ENCODE measurements at places on chromosomes 7 and 10.

DNA sequence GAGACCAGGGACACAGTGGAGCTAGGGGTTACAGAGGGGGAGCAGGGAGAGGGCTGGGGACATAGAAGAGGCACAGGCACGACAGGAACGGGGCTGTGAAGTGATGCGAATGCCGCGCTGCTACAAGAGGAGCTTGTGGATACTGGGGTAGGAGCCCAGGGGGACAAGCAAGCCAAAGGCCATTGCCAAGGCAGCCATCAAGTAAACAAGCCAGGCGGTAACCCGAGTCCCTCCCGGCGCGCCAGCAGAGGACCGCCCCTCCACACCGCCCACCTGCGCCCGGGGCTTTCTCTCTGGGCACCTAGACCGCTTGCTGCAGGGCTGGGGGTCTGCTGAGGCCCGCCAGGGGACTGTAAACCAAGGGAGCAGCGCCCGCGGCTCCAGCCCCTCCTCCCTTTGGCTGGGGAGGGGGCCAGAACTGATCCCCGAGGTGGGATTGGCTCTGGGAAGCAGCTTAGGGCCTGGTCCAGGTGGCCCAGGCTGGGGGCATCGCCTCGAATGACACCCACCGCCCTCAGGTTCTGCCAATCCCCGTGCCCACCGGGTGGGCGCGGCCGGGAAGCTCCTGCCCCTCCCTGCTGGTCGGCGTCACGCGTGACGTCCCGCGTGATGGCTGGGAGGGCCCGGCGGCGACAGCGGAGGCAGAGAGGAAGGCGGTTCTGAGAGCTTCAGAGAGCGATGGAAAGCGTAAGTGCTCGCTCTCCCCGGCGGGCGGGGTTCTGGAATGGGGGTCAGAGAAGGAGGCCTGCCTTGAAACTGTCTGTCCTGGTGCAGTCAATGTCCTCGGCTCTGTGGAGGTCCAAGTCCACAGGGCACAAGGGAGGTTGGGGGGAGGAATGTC, 982 bp downstream of the SFXN3 start:
- no peak for DNase-seq

DNA sequence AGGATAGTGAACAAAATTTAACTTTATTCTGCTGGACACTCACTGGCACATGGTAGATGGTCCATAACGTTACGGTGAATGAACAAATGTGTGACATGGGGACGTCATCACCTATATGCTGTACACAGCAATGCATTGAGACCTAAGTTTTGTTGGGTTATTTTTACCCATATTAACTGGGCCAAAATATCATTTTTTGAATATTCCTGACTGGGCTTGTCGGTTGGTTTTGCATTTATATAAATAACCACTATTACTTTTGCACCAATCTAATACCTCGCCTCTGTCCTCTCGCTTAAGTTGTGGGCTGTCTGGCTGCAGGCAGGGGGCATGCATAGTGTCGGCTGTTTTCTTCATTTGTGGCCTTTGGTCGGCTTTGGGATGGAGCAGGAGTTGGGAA, 161.7 kb downstream of the USP6NL start:
- no peak for DNase-seq

DNA sequence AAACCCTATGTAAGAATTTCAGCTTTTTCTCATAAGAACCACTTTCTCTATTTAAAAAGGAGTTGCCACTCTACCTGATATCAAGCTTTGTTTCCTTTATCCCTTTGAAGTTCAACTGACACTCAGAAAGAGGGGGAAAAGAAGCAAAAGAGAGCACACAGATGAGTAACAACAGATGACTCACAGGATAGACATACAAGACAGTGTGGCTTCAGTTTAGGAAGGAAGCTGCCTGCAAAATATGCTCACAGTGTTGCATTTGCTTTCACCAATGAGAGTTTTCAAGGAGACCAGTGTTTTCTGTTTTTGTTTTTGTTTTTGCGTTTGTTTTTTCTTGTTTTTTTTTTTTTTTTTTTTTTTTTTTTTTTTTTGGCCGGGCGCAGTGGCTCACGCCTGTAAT, 1181.6 kb downstream of the DNAJB9 start:
- DNase-seq: no peak

DNA sequence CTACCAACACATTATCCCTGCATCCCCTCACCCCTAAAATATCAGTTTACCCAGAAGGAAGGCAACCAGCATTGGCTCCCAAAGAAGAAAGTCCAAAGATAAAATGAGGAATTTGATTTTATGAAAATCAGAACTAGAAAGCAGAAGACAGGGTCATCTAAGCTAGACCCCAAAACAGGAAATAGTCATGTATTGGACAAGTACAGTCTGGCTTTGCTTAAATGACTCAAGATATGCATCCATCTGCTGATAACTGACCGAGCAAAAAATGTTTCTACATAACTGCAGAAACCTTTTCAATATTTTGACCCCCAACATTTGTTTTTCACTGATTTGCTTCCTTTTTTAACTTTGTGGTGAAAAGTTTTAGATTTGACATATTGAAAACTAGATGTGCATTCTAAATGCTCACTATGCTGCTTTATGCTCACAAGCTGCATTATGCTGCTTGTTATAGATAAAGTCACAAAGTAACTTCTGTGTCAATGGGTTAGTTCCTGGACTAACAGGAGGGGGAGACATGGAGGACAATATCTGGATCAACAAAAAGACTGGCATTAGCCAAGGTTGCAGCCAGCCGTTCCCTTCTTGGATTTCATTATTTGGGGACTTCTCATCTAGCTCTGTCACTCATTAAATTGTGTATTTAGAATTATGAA, 227.0 kb downstream of the INHBA start:
- no peak for DNase-seq

DNA sequence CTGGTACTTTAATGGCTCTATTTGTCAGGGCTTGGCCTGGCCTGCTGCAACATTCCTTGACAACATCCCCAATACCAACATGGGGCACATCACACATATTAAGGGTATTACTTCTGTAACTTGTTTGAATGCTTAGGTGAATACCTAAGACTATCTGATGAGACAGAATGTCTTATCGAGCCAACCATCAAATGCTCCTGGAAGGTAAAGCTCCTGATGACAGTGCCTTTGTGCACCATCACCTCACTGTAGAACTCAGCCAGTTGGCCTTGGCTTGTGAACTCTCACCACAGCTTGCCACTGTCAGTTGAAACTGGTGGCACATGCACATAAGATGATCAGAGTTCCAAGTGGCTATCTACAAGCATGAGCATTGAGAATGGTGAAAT, 3.7 kb upstream of the MYO1G start:
- no peak for DNase-seq

DNA sequence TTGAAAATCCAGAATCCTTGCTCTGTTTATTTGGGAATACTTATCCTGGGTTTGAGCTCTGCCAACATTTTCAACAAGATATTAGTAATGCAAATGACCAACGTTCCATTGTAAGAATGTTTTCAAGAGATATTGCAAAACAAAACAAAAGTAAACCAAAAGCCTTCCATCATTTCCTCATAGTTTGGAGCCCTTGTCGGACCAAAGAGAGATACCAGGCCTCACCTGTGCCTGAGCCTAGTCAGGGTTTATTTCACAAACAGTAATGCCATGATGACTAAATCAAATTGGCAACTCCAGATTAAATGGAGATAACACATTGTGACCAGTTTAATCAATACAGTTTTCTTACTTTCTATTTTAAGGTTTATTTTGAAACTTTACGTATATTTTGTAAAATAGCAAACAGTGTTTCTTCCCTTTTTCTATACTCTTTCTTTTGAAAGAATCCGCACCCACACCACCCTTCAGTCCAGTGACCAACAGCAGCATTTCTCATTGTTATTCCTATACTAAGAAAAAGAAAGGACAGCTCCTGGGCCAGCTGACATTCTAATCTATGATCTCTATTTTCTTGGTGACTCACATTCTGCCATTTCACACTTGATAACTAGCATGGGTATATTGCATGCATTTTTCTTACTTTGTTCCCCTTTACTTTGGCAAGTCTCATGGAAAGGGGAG, 168.5 kb upstream of the MEOX2 start:
- no peak for DNase-seq

DNA sequence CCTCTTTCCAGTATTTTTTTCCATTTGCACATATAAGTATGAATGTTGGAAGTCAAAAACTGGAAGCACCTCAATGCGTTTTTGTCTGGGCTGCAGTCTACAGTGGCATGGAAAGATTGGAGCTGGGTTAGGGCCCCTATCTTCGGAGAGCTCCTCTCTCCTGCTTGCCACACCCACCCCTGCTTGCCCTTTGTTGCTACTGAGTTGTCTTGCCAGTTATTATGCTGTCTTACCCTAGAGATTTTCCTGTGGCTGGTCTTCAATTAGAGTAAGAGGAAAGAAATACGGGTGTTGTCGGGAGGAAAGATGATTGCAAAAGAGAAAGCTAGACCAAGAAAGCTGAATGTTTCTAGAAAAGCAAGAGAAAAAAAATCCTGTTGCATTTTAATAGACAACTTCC, 228.9 kb upstream of the CELF2 start:
- no peak for DNase-seq

GRCh38 chr10:77291596-77292505, 345.8 kb downstream of the KCNMA1 start:
- no peak for DNase-seq

- DNase-seq: no peak
Measured at GRCh38 chr7:83739527-83739926, 90.6 kb upstream of the SEMA3E start.

DNA sequence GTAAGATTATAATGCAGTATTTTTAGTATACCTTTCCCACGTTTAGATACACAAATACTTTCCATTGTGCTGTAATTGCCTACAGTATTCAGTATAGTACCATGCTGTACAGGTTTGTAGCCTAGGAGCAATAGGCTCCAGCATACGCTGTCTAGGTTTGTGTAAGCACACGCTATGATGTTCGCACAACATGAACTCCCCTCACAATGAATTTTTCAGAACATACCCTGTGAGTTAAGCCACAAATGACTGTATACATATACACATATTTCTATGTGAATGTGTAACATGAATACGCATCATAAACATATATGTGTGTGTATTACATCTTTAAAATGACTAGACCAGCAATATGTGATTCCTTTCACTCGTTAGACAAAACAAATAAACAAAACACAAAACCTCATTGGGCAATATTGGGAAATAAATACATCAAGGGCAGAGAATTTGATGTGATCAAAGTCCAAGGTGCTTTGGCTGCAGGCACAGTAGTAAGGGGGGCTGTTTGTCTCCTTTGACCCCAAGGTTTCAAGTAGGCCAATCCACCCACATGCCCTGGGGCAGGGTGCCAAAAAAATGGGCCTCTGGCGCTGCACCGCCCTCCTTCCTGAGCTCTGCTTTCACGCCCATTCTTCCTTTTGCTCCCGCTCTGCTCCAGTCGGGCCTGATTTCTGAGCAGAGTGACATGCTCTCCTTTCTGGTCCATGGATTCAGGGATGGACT, 33.9 kb downstream of the CHN2 start:
- DNase-seq: no peak

DNA sequence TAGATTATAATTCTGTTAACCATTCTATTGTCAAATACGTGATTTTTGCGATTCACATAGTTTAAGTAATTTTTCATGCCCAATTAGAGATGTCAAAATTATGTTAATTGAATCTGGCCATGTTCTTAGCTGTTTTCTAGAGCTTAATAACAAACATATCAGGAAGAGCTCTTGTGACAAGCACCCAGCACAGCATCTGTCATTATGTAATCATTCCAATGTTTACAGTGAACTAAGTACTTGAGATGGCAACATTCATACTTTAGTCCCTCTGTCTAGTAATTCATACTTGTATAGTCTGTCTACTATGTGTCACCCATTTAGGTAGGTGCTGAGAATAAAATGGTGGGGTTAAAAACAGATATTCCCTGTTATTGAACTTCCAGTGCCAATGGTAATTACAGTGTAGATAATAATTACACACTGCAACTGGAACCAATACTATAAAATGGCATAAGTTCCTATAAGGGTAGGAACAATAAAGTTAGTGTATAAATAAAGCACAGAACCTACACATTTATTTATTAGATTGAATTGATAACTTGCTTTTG, 55.2 kb downstream of the ZEB1 start:
- no peak for DNase-seq

- DNase-seq: no peak
Measured at GRCh38 chr10:75926763-75927162, 495.3 kb downstream of the LRMDA start.

- DNase-seq: no peak
Measured at GRCh38 chr7:115708013-115708341, 322.6 kb downstream of the TFEC start.

GRCh38 chr10:12181065-12181775, 14.5 kb downstream of the NUDT5 start:
- no peak for DNase-seq

- no peak for DNase-seq
Measured at GRCh38 chr7:26157520-26158105, 5.6 kb downstream of the NFE2L3 start.

- no peak for DNase-seq
Measured at GRCh38 chr7:121109145-121109544, 120.6 kb downstream of the CPED1 start.

GRCh38 chr7:42494199-42494710, 257.2 kb upstream of the GLI3 start:
- no peak for DNase-seq

- DNase-seq: no peak
Measured at GRCh38 chr10:100996678-100997359, 2.8 kb upstream of the LZTS2 start.

- DNase-seq: no peak
Measured at GRCh38 chr7:117347962-117348672, 25.3 kb upstream of the WNT2 start.

DNA sequence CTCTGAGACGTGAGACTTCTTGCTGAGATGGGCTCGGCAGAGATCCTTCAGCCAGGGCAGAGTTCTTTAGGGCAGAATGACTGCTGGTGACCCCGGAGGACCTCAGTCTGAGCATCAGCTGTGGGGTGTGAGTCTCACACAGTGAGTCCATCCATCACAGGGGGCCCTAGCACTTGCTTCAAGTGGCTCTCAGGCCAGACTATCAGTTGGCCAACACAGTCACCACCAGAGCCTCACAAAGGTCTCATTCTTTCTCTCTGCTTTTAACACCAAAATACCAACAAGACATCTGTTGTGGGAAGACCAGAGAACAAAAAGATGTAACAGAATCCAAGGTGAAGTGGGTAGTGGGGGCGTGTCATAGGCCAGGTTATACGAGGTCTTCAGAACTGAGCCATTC, 345.6 kb upstream of the NRP1 start:
- no peak for DNase-seq

DNA sequence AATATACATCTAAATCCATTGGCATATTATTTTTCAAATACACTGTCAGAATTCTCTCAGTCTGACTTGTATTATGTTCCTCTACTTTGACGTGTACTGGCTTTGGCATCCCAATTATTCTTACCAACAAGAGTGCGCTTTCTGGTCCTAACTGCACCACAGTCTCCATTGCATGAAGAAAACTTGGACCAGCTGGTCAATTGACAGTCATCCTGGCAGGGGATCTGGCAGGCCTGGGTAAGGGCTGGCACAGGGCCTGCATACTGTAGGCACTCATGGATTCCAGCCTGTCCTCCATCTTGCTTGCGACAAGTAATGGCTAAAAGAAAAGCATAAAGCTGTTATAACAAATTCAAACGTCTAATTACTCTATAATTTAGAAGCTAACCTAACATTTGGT, 384.9 kb downstream of the THSD7A start:
- no peak for DNase-seq

Data from vagina (tissue), 2 donors.